ENCODE measurements at places on chromosomes 7 and 10.

DNA sequence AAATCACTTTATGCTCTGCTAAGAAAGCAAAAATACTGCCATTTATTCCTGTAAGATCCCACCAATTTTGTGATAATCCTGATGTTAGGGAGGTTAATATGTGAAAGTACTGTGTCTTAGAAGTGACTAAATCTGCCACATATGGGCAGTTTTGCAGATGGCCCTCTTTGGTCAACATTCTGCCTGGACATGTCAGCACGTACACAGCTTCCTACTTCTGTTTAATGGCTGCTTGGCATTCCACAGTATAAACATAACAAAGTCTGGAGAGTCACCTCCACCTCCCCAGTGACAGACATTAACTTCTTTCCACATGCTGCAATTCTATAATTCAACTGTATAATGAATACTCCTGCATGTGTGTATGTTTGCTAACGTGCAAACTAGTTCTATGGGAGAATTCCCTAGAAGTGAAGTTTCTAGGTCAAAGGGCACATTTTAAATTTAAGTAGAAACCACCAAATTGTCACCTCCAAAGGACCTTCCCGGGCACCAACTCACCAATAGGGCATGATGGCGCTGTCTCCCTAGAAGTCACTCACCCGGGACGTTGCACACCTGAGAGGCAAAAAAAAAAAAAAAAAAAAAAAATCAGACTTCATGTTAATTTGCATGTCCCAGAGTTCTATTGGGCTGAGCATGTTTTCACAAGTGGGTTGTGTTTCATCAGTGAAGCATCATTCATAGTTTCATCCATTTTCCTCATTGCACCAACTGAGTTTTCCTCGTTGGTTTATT lies 38.9 kb downstream of the MKI67 start:
- no peak for DNase-seq

DNA sequence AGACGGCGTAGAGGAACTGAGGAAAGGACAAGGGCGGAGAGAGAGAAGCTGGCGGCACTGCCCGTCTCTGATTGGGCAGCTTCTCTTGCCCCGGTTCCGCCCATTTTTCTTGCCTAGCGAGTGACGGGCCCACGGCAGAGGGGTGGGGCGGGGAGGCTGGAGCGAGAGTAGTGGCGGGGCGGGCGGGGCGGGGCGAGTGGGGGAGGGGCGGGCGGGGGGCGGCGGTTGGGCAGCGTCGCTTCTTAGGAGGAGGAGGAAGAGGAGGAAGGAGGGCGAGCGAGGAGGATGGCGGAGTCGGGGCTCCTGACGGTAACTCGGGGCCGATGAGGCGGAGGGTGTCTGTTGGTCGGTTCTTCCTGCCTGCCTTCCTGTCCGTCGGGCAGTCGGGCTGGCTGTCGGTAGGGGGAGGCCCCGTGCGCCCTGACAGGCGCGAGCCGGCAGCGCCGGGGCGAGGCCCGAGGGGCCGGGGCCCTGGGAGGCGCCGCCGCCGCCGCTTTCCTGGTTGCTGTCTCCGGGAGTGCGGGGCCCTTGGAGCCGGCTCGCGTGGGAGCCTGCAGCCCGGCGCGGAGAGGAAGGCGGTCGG lies at the start of gene SHOC2:
Gene SHOC2 (plus strand): TSS at position 256 of the 583 bp plus-strand sequence. CDS start 44,755 bp downstream, outside the sequence.
- peak; percentile 99 for DNase-seq

DNA sequence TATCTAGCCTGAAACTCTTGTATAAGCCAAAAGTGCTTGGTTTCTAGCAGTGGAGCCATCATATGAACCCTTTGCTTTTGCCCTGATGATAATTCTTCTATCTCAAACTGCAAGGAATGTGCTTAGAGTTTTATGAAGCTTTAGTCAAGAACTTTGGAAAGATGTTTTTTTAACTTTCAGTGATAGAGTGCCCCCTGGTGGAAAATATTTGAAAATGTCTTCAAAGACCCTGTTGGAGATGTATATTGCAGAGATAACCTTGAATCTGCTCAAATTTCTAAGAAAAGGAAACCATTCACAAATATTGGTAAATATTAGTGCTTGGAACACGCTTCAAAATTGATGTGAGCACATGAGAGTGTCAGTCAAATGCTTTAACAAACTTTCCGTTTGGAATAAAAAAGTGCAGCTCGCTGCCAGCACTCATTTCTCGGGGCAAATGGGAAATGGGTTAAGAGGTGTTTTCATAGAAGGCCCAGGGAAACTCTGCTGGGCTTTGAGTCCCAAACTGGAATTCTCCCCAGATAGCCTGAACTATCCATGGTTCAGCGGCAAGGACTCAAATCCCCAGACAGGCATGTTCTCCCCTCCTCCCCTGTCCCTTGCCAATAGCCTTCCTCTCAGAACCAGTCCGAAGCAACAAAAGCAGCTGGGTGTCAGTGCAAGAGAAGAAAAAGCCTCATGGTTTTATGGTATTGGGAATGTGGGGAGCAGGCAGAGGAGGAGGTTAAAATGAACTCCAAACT lies 129.3 kb downstream of the MYOF start:
- no peak for DNase-seq

DNA sequence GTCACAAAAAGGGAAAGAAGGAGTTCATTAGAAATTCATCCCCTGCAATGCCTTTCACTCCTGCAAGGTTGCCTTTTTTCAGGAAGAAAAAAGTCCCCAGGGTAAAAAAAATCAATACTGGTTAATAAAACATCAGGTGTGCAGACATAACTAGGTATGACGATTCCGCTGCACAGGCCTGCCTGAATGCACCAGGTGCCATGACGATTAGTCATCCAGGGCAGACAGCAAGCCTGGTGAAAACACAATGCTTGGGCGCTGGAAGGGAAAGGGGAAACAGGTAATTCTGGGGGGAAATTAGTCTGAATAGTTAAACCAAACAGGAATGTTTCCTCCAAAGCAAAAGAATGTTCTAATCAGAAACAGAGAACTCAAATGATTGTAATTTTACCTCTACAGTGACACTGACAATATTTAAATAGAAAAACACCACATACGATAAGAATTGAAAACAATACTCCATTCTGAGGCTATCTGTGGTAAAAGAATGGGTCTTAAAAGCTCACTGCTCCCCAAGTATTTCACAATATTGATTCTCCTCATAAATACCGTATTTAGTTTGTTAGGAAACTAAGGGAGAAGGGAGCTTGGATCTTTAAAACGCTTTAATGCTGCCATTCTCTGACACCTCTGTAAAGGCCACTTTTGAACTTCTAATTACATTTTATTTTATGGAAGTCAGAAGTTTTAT lies 45.2 kb downstream of the VPS41 start:
- no peak for DNase-seq

DNA sequence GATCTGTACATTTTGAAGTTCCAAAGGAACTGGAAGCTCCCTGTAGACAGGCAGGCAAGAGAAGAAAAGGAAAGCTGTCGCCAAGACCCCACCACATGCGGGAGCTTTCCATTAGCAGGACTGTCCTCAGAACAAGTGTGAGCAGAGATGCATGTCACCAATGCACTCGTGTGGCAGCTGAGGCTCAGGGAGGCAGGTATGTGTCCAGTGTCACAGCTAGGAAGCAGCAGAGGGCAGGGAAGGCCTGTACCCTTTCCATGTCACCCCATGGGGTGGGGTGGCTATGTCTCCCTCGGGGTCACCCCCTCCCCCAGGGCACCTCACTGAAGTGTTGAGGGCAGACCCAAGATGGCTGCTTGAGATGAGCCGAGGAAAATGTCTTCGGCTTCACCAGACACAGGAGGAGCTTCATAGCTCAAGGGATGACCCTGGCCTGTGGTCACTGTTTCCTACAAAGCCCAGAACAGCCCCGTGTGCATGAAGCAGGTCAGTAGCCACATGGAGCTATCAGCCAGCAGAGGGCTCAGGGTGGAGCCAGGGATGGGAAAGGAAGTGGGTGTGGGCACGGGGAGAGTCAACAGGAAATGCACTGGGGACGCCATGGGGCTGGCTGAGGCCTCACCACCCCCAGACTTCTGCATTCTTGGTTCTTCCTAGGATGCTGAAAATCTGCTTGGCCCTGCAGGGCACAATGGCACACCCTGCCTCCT lies 96.6 kb downstream of the FAM53B start:
- peak; percentile 49 for DNase-seq

DNA sequence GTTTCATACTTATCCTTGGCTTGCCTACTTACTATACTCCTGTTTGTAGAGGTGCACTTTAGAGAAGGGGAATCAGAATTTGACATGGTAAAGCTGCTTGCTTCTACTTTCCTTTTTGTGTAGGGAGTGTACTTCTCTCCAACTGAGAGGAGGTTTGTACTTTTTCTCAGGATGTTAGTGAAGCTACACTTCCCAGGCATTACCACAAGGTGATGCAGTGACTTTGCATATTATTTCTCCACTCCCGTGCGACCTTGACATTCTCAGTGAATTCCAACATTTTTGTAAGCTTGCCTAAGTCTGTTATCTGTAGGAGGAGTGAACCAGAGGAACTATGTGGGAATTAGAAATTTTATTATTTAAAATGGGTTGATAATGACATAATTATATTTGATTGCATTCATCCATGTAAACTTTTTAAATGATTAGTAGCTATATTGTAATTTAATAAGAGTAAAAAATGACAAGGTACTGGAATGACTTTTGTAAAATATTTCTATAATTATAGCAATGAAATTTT lies 5.2 kb downstream of the TAX1BP1 start:
- DNase-seq, result no peak

GRCh38 chr7:158821171-158822031 lies 7.9 kb downstream of the ESYT2 start:
- DNase-seq, result no peak

- no peak for DNase-seq
These were observed 2.0 kb upstream of the CALD1 start for GRCh38 chr7:134777470-134777869.

DNA sequence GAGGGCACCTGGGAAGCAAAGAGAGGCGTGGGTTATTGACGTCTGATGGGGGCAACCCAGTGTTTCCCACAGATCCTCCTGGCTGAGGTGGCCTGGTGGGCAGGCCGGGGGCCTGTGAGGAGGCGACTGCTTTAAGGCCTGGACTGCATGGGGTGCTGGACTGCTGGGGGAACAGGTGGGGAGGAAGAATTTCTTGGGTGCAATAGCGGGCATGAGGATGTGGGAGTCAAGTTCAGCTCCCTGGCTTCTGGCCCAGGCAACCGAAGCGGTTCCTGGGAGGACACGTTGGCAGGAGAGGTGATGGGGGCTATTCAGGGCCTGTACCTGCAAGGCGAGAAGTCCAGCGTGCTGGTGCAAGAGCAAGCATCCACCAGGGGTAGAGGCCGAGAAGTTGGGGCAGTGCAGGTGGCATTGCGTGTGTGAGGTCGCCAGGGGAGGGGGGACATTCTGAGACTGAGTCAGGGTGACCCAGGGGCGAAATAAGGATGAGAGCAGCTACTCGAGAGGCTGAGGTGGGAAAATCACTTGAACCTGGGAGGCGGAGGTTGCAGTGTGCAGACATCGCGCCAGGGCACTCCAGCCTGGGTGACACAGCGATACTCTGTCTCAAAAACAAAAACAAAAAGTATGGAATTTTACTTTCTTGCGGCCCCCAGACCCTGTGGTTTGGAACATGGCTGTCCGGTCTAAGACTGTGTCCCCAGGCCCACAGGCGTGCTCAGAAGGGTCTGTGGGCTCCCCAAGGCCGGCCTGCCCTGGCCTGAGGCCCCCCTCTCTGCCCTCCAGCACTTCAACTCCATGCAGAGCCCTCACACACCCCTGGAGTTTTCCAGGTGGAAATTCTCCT lies 53.6 kb upstream of the ELN start:
- no peak for DNase-seq

- DNase-seq, result no peak
These were observed 99.0 kb downstream of the AOAH start for GRCh38 chr7:36625247-36625646.

GRCh38 chr10:92697663-92698511 lies 8.1 kb downstream of the HHEX start:
- DNase-seq, result no peak

DNA sequence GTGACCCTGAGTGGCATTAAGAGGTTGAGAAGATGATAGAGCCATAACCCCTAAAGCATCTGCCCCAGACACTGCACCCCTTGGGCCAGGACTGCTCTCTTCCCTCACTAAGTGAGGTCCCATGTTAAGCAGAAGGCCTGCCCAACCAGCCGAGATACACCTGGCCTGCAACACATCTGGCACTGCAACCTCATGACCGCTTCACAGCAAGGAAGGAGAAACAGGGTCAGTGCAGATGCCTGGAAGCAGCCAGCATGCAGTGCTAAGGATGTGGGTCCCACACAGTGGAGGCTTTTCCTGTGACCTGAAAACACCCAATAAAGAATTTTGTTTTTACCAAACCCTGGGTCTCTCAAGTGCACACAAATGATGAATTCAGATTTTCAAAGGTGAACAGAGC lies 7.4 kb downstream of the NOD1 start:
- no peak for DNase-seq

DNA sequence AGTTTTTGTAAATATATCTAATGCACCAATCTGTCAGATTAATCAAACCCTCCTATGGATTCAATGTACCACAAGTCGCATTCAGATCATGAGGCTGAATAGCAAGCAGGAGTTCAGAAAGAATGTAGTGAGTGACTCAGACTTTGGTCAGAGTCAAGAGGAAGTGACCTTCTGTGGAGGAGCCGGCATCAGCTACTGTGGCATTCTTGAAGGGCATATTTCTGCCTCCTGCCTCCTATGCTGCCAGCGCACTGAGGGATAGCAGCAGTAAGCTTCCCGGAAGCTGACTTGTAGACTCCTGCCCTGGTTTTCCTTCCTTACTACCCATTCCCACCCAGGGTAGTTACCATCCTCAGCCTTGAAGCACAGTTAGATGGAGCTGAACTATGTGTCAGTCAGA lies 867.5 kb downstream of the NRG3 start:
- DNase-seq, result no peak

DNA sequence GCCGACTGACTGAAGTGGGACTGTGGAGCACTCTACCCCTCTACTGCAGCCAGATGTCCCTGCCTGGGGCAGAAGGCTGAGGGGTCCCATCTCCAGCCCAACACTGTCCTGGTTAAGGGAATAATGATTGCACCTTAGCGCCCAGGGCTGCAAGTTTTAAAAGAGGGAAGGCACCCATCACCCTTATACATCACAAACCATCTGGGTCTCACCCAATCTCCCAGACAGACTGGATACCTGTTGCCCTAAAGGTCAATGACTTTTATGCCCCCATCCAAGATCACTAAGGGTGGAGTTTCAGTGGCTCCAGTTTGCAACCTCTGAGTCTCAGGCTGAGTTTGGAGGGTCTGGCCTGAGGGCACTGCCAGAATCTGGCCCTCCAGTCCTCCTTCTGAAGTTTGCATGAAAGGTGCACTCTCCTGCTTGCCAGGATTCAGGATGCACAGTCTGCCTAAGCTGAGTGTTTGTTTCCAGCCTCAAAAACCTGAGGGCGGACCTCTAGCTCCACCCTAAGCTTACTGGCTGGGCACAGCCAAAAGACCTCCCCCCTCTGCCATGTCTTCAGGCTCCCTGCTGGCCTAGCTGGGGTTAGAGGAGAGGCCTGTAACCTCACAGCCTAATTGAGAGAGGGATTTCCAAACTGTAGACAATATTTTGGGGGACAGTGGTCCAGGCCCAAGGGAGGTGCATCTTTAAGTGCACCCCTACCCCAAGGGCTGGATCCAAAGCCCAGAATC lies 2.5 kb upstream of the EMX2 start:
- DNase-seq, result no peak

DNA sequence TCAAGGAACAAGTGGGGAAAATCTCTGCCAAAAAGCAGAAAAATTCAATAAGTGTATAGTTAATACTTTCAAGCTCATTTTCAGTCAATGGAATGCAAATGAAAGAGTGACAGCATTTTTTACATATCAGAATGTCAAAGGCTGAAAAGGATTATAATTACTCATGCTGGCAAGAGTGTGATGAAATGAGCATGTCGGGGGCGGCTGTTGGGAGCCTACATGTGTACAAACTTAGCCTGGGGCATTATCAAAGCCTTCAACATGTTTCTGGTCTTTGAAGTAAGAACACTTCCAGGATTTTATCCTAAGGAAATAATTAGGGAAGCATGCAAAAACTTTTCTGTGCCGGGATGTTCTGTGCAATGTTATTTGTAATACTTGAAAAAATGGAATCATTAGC lies 221.7 kb upstream of the LYZL1 start:
- DNase-seq, result no peak
